ENCODE measurements at places on chromosomes 4 and X.

GRCh38 chr4:164304101-164304639, 449.8 kb upstream of the SMIM31 start:
- DNase-seq = no peak

- DNase-seq = no peak
Observed at GRCh38 chr4:4619821-4620220, 78.0 kb upstream of the STX18 start.

- no peak for DNase-seq
Observed at GRCh38 chr4:90061881-90062280, 65.3 kb upstream of the CCSER1 start.

- no peak for DNase-seq
Observed at GRCh38 chr4:128451270-128451905, 163.8 kb upstream of the PGRMC2 start.

DNA sequence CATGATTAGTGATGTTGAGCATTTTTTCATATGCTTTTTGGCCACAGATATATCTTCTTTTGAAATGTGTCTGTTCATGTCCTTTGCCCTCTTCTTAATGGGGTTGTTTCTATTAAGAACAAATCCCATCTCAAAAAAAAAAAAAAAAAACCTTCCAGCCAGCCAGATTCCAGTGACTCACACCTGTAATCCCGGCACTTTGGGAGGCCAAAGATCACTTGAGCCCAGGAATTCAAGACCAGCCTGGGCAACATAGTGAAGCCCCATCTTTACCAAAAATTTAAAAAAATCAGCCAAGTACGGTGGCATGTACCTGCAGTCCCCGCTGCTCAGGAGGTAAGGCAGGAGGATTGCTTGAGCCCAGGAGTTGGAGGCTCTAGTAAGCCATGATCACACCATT, 5.1 kb downstream of the RAB33B start:
- no peak for DNase-seq

DNA sequence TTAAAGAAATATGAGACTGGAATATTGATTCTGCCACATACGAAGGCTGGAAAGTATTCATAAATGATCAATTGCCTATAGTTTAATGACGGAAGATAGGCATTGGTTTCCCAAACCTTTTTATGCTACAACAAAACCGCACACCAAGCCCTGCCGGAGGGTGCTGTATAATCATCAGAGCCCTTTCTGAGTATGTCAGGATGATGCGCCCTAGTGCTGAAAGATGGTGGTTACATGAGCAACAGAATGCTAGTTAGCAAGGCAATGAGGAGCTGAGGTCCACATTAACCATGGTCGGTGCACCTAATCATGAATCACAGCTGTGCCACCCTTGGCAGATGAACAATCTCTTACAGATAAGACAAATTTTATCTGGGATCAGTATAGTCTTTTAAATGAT, 491.1 kb downstream of the PACRGL start:
- no peak for DNase-seq

DNA sequence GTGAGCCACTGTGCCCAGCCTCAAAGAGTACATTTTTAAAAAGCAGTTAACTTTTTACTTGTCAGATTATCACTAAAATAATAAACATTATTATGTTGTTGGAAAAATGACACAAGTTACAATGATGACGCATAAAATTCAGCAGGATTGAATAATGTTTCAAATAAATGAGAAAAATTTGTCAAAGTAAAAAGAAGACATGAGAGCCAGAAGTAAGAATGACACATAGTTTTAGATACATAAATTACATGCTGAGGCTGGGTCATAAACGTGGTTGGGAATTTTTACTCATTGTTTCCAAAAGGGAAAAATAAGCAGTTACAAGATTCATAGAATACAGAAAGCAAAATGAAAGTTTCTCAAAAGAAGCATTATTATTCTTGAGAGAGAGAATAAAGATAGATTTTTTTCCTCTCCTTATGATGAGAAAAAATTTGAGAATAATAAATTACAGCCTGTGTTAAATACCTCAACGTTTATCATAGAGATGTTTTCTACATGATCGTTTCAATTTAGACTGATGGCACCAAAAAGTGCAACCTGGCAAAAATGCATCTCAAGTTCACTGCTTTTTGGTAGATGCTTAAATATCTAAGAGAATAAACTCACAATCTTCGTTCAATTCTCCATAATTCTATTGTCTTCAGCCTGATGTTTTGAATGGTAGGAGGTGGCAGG, 40.4 kb downstream of the GUCY1B1 start:
- no peak for DNase-seq

- no peak for DNase-seq
Observed at GRCh38 chr4:38529189-38530115, 134.5 kb upstream of the KLF3 start.

DNA sequence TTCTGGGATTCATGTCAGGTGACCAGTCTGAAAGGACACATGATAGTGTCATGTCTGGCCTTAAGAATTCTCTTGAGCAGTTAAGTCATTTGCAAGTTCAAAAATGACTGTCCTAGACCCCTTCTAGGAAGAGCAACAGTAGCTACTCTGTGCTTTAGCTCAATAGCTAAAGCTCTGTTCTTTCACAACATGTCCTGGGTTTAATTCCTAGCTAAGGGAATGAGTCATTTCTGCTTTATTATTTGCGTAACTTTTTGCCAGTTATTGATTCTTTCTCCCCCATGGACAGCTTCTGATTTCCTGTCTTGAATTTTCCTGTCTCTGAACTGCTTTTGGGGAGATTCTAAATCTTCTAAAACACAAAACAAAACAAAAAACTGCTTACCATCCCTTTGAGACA, 1055.8 kb upstream of the DIAPH2 start:
- no peak for DNase-seq

- DNase-seq = no peak
Observed at GRCh38 chr4:74715706-74716435, 78.5 kb downstream of the BTC start.

- no peak for DNase-seq
Observed at GRCh38 chr4:101291198-101291597, 56.1 kb downstream of the PPP3CA start.

- no peak for DNase-seq
Observed at GRCh38 chr4:125159001-125159400, 155.8 kb upstream of the FAT4 start.

GRCh38 chr4:101651778-101652177, 138.8 kb upstream of the BANK1 start:
- no peak for DNase-seq

DNA sequence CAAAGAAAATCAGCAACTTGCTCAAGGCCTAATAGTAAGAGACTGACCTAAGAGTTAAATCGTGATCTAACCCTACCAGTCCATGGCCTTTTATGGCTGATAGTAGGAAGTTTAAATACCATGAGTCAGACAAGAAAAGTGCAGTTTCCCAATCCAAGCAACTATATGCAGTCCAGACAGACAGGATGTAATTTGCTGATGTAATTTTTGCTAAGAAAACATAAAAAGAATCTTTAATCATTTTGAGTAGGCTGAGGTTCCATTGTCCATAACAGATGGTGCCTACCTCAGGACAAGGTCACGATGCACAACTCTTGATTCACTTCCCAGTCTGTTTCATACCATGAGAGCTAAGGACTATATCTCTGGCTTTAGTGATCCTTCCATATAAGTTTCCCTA, 317.5 kb upstream of the GRIA3 start:
- peak; percentile 79 for DNase-seq

DNA sequence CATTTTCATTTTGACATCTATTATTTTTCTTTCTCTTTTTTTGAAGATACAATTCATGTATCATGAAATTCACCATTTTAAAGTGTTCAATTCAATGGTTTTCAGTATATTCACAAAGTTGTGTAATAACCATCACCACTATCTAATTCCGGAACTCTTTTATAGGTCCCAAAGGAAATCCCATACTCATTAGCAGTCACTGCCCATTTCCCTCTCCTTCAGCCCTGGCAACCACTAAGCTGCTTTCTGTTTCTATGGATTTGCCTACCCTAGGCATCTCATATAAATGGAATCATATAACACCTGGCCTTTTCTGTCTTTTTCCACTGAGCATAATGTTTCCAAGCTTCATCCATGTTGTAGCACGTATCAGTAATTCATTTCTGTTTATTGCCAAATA, 3.2 kb upstream of the FGF2 start:
- DNase-seq = no peak

GRCh38 chr4:20860878-20861277, 160.6 kb downstream of the PACRGL start:
- no peak for DNase-seq

GRCh38 chr4:11470438-11471045, 41.8 kb upstream of the HS3ST1 start:
- DNase-seq = no peak

- no peak for DNase-seq
Observed at GRCh38 chrX:29233592-29234183, 646.4 kb downstream of the IL1RAPL1 start.

- DNase-seq = no peak
Observed at GRCh38 chr4:74931376-74931775, 1.5 kb upstream of the PARM1 start.

GRCh38 chr4:122131562-122132157, 20.5 kb upstream of the BLTP1 start:
- DNase-seq = no peak

- no peak for DNase-seq
Observed at GRCh38 chrX:114582698-114583395, 1.0 kb upstream of the HTR2C start.

DNA sequence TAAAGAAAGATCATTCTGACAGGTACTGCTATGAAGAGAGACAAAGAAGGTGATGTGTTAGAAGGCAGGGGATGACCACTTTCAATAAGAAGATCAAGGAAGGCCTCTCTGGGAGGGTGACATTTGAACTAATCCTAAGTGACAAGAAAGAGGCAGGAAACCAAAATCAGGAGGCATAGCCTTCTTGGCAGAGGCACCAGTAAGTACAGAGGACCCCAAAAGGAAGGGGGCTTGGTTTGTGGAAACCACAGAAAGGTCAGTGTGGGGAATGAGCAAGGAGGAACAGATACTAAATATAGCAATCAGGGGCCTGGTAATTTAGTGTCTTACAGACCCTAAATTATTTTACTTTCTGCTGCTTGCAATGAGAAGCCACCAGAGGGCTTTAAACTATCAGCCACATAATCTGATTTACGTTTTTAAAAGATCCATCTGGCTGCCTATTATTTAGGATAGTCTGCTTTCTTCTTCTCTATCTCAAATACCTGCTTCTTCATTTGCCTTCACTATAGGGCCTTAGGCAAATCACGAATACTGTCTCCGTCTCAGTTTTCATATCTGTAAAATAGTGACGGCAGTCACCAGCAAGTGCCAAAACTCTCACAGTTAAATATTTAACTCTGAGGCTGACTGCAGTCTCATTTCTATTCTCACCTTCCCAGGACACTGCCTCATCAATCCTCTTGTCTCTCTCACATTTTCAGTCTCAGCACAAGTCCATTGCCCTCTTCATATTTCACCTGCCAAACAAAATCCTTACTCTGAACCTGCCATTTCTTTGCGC, 16.7 kb downstream of the NR3C2 start:
- no peak for DNase-seq

- DNase-seq = no peak
Observed at GRCh38 chrX:48848847-48849246, 13.4 kb upstream of the PCSK1N start.

DNA sequence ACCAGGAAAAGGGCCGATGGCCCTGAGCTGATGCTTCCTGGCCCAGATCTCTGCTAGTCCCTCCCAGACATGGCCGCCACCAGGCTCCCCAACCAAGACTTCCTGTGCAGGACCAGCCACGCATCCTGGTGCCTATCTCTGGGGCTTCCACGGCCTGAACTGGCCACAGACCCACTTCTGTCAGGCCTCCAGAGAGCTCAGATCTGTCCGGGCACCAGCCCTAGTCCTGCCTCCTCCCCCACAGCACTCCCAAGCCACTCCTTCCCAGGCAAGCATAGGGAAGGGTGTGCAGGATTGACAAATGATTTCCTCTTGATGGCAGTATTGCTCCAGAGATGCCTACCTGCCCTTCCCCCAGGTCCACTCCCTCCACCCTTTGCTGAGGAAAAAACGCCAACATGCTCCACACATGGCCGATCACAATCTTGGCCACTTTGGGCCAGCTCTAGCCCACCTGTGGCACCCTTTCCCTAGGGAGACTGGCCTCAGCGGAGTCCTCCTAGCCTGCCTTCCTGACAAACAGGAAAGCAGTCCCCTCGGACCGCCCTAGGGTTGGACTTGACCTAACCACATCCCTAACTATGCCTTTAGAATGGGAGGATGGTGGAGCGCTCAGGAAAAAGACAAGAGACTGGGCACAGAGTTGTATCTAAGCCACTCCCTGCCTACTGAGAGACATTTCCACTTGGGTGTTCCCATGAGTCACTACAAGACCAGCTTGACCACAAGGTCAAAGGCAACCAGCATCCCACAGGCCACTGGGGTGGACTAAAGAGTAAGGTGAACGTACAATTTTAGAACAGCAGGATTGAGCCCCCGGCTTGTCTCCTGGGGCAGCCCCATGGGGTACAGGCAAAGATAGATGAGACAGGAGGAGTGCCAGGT, 277.5 kb upstream of the AGTR2 start:
- DNase-seq = peak; percentile 21

- DNase-seq = no peak
Observed at GRCh38 chrX:111020283-111020682, 75.7 kb upstream of the PAK3 start.

GRCh38 chr4:11014199-11014598, 329.6 kb upstream of the CLNK start:
- DNase-seq = no peak

DNA sequence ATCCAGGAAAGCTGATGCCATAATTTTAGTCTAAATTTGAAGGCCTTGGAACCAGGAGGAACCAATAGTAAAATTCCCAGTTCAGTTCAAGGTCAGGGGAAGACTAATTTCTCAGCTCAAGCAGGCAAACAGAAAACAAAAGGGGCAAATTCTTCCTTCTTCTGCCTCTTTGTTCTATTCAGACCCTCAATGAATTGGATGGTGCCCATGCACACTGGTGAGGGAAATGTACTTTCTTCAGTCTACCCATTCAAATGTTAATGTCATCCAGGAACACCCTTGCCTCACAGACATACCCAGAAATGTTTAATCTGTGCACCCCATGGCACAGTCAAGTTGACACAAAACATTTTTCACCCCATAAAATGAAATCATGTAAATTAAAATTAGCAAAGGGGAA, 1851.2 kb upstream of the ADGRL3 start:
- DNase-seq = no peak

Data from fibroblast of pulmonary artery (primary cell).